ENCODE measurements at places on chromosomes 1 and 21.

DNA sequence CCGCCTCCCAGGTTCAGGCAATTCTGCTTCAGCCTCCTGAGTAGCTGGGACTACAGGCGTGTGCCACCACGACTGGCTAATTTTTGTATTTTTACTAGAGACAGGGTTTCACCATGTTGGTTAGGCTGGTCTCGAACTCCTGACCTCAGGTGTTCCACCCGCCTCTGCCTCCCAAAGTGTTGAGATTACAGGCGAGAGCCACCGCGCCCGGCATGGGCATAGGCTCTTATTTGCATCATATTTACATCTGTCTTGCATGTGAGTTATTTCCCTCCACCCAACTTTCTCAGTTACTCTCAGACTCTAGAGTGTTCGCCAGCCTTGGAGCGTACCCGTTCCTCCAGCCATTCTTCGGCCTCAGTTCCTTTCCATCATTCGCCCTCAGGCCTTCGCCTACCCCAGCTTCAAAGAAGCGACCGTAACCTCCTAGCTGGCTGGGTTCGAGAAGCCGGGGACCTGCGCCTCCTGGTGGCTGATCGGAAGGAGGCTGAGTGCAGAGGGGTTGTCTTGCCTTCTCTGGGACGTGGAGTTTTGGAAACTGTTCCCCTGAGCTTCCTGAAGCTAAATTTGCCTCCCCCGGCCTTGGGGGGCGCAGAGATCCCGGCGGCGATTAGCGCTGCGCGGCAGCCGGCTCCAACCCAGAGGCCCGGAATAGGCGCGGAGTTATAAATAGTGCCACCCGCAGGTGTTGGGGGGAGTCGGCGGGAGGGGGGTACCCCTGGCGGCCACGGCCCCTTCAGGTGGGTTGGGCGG, 3.6 kb upstream of the ZBTB7B start:
- DNase-seq = peak; percentile 74

GRCh38 chr1:238960071-238960470, 426.3 kb upstream of the CHRM3 start:
- peak; percentile 3 for DNase-seq

DNA sequence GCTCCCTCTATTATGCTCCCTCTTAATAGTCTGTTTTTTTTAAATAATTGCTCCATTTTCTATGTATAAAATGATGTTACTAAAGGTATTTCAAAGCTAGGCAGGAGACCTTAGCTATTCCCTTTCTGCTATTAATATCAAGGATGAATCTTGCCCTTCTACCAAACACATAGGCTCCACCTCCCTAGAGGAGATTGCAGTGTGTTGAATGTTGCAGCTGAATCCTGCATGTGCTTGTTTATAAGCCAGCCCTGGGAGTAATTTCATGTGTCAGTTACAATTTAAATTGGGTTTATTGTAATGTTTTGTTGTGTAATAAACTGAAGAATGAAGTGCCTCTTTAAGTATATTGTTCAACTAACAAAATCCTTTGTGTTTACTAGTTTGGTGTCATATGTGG, 66.0 kb downstream of the TMEM200B start:
- no peak for DNase-seq

GRCh38 chr1:224749916-224750315, 133.8 kb downstream of the CNIH3 start:
- DNase-seq = no peak

DNA sequence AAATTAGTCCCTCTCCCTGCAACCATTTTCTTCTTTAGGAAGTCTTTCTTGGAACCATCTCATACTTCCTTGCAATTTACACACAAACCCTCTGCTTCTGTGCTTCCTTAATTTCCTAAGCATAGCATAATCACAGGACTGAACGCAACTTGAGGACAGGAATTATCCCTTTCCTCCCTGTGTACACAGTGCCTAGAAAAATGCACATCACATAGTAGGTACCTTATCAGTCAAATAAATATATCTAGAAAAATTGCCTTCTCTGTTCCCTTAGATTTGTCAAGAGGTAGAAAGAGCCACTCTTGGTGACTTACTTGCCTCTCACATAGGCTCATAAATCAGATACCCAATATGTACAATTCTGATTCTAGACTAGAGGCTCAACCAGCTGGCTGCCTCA, 4.9 kb downstream of the ASPM start:
- no peak for DNase-seq

DNA sequence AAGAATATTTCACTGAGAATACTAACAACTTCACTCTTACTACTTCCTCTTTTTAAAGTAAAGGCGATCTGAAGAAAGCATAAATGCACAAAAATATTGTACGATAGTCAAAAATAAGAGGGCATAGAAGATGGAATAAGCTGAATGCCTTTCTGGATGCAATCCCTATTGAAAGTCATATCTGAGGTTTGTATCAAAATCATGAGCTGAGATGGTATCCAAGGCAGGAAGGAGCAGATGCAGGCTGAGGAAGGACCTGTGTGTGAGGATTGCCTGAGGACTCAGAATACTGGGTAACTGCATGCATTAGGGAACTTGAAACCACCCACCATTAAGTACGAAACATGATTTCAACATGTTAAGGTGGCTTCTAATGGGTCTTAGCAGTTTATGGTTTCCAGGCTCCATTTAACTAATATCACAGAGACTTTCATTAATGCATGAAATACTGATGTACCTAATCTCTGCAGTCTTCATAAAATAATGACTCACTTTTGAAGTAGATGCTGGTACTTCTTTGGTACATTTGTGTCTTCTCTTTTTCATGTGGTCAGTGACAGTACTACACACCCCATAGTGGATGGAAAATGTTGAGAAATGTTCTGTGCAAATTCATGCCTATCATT, 29.6 kb upstream of the RGS1 start:
- DNase-seq = no peak

GRCh38 chr1:178573330-178573729, 60.4 kb downstream of the TEX35 start:
- DNase-seq = no peak

GRCh38 chr1:178224358-178224757, 130.5 kb downstream of the RASAL2 start:
- no peak for DNase-seq

- no peak for DNase-seq
Measured at GRCh38 chr1:25513666-25514065, 29.7 kb upstream of the LDLRAP1 start.

Measured in EH (cell line).